Chondrocyte (in vitro differentiated cells): ENCODE measurements at places on chromosomes 2 and 18. TPM values are rescaled to one million over a fixed set of nuclear protein-coding genes. Genes with fewer than 3 reads are reported as not detected.

GRCh38 chr18:62938487-62938886, 223.1 kb downstream of the PHLPP1 start:
- no peak for DNase-seq

DNA sequence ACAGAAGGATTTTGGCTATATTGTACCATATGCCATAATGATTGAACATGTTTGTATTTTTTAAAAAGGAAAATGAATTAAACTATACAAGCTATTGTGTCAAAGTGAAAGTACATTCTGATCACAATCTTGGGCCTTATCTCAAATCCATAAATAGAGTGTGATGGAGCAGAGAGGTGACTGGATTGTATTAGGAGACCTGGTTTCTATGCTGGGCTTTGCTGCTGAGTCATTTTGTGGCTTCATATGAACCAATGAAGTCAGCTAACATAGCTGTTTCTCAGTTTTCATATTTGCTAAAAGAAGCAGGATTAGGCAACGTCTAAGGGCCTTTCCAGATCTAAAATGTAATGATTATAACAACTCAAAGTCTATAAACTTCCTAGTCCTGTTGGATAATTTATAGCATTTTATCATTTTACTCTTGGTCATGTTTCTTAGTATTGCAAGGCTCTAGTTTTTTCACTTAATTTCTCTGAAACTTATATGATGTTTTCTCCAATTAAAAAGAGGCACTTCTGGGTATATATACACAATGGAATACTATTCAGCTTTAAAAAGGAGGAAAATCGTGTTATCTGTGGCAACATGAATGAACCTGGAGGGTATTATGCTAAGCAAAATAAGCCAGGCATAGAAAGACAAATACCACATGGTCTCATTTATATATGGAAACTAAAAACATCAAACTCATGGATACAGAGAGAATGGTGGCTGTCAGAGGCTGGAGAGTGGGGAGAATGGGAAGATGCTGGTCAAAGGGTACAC, 112.3 kb downstream of the MEP1B start:
- DNase-seq: no peak

DNA sequence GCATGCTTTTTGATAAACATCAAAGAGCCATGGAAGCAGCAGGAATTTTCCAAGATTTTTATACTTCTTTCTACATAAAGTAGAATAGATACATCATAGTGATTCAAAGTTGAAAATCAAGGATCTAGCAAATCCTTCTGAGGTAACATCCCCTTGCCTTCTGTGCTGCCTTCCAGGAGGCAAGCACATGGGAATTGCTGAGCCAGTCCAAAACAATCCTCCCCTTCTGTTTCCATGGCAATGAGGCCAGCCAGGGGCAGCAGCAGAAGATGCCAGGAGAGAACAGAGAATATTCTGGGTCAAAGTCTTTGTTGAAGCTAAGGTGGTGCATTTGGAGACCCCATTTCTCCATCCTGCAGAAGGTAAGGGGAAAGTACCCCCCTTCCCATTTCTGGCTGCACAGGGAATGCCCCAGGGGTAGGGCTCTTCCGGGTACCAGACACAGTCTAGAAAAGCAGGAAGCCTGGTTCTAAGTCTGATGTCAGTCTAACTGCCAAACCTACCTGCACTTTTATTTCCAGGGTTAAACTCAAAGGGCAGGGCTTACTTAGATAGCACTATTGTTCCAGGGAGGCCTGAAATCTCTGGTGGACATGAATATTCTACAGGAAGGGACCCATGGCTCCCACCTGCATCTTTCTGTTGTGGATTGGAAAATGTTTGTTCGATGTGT, 22.1 kb downstream of the CENPA start:
- no peak for DNase-seq

DNA sequence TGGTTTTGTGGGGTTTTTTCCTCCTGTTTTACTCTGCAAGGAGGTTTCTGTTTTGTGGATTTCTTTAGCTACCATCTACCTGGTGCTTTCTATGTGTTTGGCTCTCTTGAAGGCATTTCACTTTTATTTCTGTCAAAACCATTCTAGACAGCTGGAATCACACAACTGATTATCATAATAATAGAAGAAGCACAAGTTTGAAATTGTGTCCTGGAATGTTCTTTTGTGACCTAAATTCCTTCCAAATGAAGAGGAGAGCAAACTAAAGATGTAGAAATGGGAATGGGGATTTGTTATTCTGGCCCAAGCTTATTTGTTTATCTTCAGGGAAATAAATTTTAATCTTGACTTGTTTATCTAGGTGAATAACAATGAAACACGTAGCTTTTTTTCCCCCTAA, 17.0 kb upstream of the MFSD2B start:
- DNase-seq: no peak

DNA sequence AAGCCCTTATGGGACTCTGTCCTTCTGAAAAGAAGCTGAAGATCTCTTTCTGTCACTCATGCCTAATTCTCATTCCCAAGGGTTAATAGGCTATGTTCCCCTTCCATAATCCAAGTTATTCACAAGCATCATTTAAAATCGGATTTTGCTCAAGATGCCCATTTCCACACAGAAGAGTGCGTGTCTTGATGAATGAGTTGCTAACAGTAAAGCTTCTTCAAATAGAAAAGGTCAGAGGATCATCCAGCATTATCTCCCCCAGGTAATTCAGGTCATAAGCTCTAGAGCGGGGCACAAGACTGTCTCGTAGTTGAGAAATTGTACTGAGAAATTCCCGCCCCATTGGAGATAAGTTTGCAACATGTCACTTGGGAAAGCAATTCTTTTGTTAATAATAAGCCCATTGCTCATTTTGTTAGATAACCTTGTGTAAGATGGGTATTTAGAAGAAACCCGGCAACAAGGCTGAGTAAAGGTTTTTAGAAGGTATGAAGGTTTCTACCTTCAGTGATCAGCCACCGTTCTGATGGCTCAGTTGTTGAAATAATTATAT, 290.7 kb upstream of the EPAS1 start:
- DNase-seq: no peak

DNA sequence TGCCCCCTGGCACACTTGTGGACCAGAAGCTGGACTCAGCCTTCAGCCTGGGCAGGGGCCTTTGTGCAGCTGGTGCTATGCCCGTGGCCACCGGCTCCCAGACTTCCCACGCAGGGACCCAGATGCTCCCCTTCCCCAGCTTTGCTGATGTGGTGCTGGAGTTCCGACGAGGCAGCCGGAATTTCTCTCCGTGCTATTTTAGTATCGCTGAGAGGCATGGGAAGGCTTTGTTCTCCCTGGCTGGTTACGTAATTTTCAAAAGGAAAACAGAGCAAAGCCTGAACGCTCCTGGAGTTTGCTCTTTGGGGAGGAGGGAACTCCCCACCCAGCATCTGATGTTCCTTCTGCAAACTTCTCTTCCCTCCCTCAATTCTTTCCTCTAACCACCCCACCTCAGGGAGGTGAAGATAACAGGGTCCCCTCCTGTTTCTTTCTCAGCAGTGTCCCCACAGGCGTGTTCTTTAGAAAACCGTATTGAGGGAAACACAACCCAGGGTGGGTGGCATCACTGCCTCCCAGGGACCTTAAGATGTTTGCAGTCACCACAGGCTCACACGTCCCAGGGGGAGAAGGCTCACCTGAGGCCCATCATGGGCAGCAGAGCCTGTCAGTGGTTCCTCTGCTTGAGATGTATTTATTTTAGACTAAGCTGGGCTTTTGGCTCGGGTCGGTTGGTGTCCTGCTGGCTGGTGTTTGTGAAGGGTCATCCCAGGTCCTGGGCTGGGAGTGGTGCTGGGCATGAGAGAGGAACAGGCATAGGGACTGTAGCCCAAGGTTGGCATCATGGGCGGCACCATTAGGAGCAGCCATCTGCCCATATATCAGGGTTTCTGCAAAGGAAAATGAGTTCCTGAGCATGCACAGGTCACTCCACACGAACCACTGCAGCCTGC, 95.0 kb downstream of the MAPK4 start:
- DNase-seq: no peak

DNA sequence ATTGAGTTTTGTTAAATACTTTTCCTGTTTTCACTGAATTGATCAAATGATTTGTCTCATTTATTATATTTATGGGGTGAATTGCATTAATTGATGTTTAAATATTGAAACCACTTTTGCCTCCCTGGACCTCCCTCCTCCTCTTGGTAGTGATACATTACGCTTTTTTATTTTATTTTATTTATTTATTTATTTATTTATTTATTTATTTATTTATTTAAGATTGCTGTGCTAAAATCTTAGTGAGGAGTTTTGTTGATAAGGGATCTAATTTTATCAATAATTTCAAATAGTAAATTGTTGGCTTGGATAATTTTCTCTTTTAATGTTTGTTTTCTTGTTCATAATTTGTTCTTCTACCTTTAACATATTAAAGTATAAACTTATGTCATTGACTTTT, 1281.0 kb upstream of the NXPH2 start:
- DNase-seq: no peak

- DNase-seq: no peak
These were observed 72.8 kb downstream of the TNS1 start for GRCh38 chr2:217929757-217930707.

GRCh38 chr18:70337139-70337972, 48.5 kb downstream of the SOCS6 start:
- no peak for DNase-seq

DNA sequence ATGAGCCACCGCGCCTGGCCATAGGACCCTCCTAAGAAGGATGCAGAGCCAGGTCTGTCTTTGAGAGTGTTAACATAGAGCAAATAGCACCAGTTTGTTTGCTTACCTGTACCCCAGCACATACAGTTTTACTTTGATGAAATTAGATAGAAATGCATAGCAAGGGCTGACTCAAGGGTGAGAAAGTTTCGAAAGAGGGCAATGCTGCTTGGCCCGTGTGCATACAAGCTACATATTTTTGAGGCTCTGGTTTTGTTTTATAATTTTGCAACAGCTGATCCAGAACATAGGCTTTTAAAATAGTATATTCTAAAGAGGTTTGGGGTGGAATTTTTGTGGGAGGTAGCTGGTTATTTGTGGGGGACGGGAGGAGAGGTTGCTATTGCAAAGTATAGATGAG, 151.7 kb downstream of the MCFD2 start:
- DNase-seq: no peak

- DNase-seq: no peak
These were observed 70.3 kb upstream of the COL5A2 start for GRCh38 chr2:189249901-189250300.

DNA sequence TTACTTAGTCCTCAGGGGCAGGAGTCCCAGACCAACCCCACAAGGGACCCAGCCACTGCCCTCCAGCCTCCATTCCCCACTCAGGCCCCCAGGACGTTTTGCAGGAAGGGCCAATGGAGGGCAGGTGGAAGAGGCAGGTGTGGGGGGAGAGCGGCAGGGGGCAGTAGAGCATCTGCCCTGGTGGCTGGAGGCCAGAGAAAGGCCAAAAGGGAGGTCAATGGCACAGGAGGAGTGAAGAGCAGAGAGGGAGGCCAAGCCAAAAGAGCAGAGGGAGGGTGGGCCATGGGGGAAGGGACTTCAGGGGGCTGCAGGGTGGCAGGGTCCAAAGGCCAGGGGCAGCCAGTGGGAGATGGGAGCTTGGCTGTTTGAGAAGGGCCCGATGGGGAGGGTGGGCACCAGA, 17.3 kb upstream of the GPR55 start:
- DNase-seq: no peak

DNA sequence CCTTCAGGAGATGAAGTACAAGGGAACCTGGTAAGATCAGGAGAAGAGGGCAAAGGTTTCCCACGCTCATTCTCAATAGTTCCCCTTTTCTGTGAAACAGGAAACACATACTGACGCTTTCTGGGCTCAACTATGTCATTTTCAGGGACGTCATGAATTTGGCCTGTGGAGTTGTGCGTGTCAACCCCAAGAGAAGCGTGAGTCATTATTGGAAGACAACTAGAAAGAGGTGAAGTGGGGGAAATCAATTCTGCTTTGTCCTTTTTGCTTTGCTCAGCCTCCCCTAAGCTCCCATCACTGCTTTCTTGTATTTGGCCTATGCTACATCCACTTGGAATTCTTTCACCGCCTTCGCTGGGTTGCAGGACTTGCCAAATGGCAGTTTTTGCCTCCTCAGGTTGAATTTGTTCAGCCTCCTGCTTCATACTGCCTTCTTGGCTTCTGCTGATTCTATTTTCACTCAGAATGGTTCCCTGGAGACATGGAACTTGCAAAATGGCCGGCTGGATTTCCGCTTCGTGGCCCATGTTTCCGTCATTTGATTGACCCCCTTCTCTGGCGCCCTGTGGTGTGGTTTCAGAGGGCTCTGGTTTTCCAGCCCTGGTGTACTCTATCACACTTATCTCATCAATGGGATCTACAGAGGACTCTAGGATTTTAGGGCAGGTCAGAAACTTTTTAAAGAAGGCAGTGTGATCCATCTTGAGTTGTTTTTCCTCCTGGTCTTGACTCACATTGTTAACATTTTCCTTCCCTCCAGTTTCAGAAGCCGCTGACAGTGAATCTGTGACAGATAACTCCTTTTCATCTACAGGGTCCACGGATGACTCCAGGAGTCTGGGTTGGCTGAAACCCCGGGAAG, 93.3 kb downstream of the ALPK2 start:
- DNase-seq: no peak

GRCh38 chr2:219470429-219470828, 28.3 kb upstream of the GMPPA start:
- no peak for DNase-seq

Gene DTNB
- total RNA-seq: 8.5 to 12.1 TPM (median 8.7 TPM) in 3 replicates

Gene TCF23
- not detected in 3 replicates for total RNA-seq

Gene LCLAT1
- 17.4 to 19.5 TPM (median 17.8 TPM) in 3 replicates for total RNA-seq

Gene DDX18
- total RNA-seq: 40.6 to 46.8 TPM (median 43.2 TPM) in 3 replicates

Gene NDC80
- total RNA-seq: 4.8 to 6.5 TPM (median 5.8 TPM) in 3 replicates

Gene RAD51AP2
- total RNA-seq: not detected in 3 replicates

Gene ARHGAP25
- 0.31 to 0.50 TPM in 2 of 3 replicates, not detected in the other for total RNA-seq
